ENCODE measurements at places on chromosomes 1 and 21. TPM values are rescaled to one million over a fixed set of nuclear protein-coding genes. Genes with fewer than 3 reads are reported as not detected.

The APCS gene
- total RNA-seq = 0.64 TPM

The SELENBP1 gene
- total RNA-seq = 17.9 TPM

The LCA5L gene
- total RNA-seq = 0.64 TPM

The AMY1C gene
- not detected for total RNA-seq

The RORC gene
- 0.30 TPM for total RNA-seq

The SPAG17 gene
- 0.71 TPM for total RNA-seq

DNA sequence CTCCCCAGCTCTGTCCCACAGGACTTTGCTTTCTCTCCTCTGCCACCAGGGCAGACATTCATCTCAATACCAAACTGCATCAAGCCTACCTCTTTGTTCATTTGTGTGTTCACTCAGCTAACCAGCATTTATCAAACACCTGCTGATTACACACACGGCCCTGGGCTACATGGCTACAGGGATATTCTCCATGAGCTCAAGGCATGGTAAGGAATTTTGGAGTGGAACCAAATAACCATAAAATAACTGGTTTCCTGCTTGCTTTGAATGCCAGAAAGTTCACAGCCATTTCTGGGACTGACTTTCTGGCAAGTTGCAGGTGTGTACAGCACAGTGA lies 54.6 kb downstream of the LDLRAD2 start:
- peaks cover 23% of the 10 kb centered on the region for H3K4me1 ChIP-seq
- H3K27me3 ChIP-seq = no peaks in the 10 kb centered on the region
- H3K27ac ChIP-seq = peak overlapping the region; percentile 25
- H3K4me3 ChIP-seq = no peak overlapping the region
- peaks cover 30% of the 10 kb centered on the region for H3K36me3 ChIP-seq
- DNase-seq = no peak

- no peaks in the 10 kb centered on the region for H3K36me3 ChIP-seq
- H3K27me3 ChIP-seq = peaks cover 3% of the 10 kb centered on the region
- DNase-seq = peak; percentile 70
- H3K27ac ChIP-seq = peak within 1 kb of the TSS; percentile 75
- H3K4me1 ChIP-seq = peaks cover 19% of the 10 kb centered on the region
- peak within 1 kb of the TSS; percentile 67 for H3K4me3 ChIP-seq
Measured at GRCh38 chr1:182588500-182589396, at the start of gene RNASEL. TSS of gene RNASEL (minus strand) at chr1:182589256. CDS start at chr1:182586806, 2,450 bp downstream.

DNA sequence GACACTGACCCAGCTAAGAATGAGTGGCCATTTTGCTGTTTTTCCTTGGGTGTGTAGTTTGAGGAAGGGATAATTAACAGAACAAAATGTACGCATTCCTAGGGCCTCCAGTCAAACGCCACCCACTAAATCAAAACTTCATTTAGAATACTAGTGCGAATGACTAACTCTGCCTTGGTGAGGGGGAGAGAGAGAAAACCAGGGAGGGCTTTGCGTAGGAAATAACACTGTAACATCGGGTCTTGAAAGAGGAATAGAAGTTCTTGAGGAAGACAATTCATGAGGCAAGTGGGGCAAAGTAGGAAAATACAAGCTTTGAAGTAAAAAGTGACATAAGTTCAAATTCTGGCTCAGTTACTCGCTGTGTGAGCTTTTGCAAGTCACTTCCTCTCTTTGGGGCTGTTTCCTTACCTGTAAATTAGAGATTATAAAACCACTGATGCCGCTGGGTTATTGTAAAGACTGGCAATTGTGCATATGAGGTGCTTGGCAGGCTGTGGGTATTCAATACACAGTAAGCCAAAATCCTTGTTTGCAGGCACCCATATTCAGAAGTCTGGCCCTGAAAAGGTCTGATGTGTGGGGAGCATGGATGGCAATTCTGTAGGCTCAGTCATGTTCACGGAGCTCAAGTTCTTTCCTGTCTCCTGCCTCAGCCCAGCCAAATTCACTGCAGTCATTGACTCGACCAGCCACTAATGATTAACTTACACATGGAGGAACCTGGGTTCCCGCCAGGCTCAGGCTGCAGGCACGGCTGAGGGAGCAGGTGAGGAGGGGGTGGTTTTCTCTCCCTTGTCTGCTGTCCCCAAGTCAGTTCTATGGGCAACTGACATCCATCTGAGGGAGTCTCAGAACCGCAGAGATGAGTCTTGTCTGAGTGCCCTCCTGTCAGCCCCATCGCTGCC lies 140.3 kb upstream of the CSF3R start:
- H3K4me1 ChIP-seq = peaks cover 27% of the 10 kb centered on the region
- no peak overlapping the region for H3K4me3 ChIP-seq
- no peak for DNase-seq
- peaks cover 12% of the 10 kb centered on the region for H3K36me3 ChIP-seq
- H3K27ac ChIP-seq = no peak overlapping the region

- peaks cover 48% of the 10 kb centered on the region for H3K4me1 ChIP-seq
- no peaks in the 10 kb centered on the region for H3K27me3 ChIP-seq
- H3K27ac ChIP-seq = no peak overlapping the region
- no peak for DNase-seq
- H3K36me3 ChIP-seq = no peaks in the 10 kb centered on the region
Measured at GRCh38 chr1:84758968-84759491, 68.8 kb upstream of the SSX2IP start.

- H3K4me1 ChIP-seq = peaks cover 65% of the 10 kb centered on the region
- DNase-seq = peak; percentile 91
- no peaks in the 10 kb centered on the region for H3K27me3 ChIP-seq
- peak overlapping the region; percentile 86 for H3K27ac ChIP-seq
Measured at GRCh38 chr1:229227298-229227919, 43.5 kb upstream of the RAB4A start.

DNA sequence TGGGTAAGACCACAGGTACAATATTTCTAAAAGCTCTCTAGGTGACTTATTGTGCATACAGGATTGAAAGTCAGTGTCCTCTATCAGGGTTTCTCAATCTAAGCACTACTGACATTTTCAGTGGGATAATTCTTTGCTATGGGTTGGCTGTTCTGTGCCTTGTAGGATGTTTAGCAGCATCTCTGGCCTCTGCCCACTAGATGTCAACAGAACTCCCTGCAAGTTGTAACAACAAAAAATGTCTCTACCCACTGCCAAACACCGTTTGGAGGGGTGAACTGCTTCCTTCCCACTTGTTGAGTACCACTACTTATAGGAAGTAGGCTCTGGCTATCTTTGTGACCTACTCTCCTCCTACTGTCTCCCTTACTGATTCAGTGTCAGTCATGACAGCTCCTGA lies 90.1 kb upstream of the ZRANB2 start:
- H3K4me3 ChIP-seq = no peak overlapping the region
- H3K27me3 ChIP-seq = no peaks in the 10 kb centered on the region
- H3K27ac ChIP-seq = no peak overlapping the region
- no peaks in the 10 kb centered on the region for H3K36me3 ChIP-seq
- H3K4me1 ChIP-seq = no peaks in the 10 kb centered on the region

DNA sequence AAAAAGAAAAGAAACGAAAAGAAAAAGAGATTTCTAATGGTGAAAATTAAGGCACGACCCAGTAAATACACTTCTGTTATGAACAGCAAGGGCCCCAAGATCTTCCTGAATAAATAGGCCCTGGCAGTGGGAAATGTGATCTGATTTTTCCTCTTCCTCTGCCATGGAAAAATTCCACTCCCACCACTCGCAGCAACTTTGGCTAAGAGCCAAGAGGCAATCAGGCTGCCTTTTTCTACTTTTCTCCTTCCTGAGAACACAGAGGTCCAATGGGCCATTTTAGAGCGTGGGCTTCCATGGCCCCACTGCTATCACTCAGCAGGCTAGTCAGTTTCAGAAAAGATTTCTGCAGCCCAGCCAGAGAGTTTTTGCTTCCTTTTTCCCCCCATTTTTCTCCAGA lies 33.7 kb upstream of the AK4 start:
- no peaks in the 10 kb centered on the region for H3K27me3 ChIP-seq
- DNase-seq = no peak
- H3K4me3 ChIP-seq = no peak overlapping the region
- peaks cover 4% of the 10 kb centered on the region for H3K4me1 ChIP-seq
- no peak overlapping the region for H3K27ac ChIP-seq

- H3K27me3 ChIP-seq = no peaks in the 10 kb centered on the region
- no peaks in the 10 kb centered on the region for H3K36me3 ChIP-seq
- H3K4me1 ChIP-seq = peaks cover 28% of the 10 kb centered on the region
- no peak overlapping the region for H3K27ac ChIP-seq
- DNase-seq = no peak
Measured at GRCh38 chr1:112316254-112316913, 79.6 kb upstream of the CTTNBP2NL start.

DNA sequence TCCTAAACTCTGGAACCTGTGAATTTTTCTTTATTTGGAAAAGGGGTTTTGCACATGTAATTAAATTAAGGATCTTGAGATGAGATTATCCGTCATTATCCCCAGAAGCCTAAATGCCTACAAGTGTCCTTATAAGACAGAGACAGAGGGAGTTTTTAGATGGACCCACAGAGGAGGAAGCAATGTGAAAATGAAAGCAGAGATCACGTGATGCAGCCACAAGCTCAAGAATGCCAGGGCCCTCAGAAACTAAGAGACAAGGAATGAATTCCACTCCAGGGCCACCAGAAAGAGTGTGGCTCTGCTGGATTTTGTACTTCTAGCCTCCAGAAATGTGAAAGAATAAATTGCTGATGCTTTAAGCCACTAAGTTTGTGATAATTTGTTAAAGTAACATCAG lies 183.6 kb upstream of the UBE2U start:
- no peaks in the 10 kb centered on the region for H3K27me3 ChIP-seq
- peaks cover 19% of the 10 kb centered on the region for H3K4me1 ChIP-seq
- no peak overlapping the region for H3K4me3 ChIP-seq
- H3K36me3 ChIP-seq = peaks cover 11% of the 10 kb centered on the region
- DNase-seq = no peak
- no peak overlapping the region for H3K27ac ChIP-seq

- H3K36me3 ChIP-seq = no peaks in the 10 kb centered on the region
- DNase-seq = no peak
- no peaks in the 10 kb centered on the region for H3K27me3 ChIP-seq
- no peaks in the 10 kb centered on the region for H3K4me1 ChIP-seq
- H3K4me3 ChIP-seq = no peak overlapping the region
Measured at GRCh38 chr1:98388441-98388840, 273.1 kb upstream of the SNX7 start.

- no peak for DNase-seq
- no peaks in the 10 kb centered on the region for H3K36me3 ChIP-seq
- no peak overlapping the region for H3K4me3 ChIP-seq
- peaks cover 8% of the 10 kb centered on the region for H3K27me3 ChIP-seq
- peaks cover 58% of the 10 kb centered on the region for H3K4me1 ChIP-seq
Measured at GRCh38 chr1:30845237-30845903, 63.2 kb downstream of the SDC3 start.
